ENCODE measurements at places on chromosomes 2 and 18.

DNA sequence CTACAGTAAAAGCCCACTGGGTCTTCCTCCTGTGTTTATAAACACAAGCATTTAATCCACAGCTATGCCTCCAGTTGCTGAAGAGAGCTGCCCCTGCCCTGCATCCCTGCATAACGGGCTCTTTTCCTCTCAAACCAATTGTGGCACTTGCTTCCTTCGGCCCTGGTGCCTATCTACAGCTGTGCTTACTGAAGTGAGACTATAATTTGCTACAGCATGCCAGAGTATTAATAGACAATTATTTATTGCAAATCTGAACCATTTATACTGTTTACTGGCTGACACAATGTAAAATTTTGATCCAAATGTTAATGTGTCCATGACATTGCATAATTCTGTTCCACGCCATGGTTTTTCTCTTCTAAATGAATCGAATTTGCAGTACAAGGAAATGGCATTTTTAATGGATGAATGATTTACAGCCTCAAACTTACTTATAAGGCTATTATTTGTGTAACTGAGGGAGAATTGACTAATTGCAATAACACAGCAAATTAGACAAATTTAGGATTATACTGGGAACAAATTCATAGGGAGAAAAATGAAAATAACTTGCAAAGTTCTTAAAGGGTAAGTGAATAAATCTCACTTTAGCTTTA lies 457.0 kb upstream of the HNRNPA3 start:
- no peak for DNase-seq

DNA sequence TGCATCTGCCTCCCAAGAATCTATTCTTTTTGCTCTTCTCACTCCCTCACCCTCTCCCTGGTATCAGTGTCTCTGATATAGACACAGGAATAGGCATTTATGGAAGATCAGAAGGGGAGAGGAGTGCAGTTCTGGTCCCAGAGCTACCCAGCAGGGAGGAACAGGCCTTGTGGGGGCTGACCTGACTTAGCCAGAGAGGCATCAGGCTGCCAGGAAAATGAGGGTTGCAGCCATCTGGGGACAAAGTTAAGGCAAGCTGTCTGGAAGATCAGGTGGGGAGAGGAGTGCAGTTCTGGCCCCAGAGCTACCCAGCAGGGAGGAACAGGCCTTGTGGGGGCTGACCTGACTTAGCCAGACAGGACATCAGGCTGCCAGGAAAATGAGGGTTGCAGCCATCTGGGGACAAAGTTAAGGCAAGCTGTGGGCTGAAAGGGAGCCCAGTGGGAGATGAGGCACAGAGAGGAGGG lies 69.9 kb upstream of the HK2 start:
- DNase-seq = no peak

GRCh38 chr2:102735416-102736109 lies 26.3 kb upstream of the TMEM182 start:
- DNase-seq = no peak

GRCh38 chr2:234629596-234629995 lies 132.7 kb upstream of the ARL4C start:
- DNase-seq = no peak

GRCh38 chr2:2620604-2621003 lies 289.5 kb upstream of the MYT1L start:
- no peak for DNase-seq

DNA sequence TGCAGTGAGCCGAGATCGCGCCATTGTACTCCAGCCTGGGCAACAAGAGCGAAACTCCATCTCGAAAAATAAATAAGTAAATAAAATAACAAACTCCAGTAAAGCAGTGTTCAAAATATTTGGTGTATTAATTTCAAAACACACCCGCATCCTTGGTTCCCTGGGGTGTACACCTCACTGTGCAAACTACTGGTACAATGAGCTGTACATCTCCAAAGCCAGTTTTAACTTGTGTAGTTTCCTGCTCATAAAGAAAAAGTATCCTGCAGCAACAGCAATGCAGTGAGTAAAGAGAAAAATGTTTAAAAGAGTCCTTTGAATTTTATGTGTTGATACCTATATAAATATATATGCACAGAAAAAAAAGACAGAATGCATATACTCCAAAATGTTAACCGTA lies 4.4 kb upstream of the NFE2L2 start:
- DNase-seq = no peak

DNA sequence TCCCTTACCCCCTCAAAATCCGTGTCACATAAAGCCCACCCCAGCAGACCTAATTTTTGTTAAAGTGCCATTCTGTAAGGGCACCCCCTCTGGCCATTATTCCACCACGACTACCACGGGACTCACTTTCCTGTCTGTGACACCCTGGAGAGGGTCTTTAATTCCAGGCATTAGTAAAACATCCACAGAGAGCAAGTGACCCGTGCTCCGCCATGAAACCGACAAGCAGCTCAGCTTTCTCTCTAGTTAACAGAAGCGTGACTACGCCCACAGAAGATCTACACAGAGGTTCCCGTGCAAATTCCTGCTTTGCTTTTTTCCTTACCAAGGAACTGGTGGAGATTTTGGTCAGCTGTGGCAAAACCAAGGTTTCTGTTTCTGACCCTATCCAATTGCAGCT lies 4.4 kb downstream of the SIGLEC15 start:
- DNase-seq = no peak

DNA sequence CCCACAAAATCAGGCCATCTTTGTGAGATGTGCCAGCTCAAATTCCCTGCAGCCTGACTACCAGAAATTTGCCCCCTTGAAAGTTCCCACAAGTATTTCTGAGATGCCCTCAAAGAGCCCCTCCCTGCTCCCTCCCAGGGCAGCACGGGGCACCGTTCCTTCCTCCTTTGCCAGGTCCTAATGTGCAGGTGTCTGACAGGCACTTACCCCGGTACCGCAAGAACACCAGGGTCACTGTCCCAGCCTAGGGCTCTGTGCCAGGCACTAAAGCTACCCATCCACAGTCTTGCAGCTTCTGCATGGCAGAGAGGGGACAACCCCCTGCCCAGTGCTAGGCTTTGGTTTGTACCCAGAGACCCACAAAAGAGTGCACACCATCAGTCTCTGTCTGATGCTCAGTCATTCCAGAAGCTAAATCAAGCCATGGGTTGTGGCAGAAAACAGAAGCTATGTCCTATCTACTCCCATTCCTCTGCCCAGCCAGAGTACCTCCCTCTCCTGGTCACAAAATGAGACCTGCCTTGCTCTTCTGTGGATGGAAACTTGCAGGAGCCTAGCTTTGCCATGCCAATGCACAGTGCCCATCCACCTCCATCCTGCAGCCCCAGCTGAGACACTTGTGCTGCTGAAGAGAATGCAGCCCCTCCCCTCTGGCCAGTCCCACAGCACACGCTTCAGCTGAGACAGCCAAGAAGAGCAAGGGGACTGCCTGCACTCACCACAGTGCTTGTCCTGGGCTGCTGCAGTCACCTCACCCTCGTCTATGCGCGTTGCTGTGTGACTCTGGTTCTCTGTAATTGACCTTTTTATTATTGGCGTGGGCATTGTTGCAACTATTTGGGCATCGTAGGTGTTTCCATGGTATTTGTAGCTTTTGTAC lies 48.7 kb downstream of the INPP5D start:
- no peak for DNase-seq

Data from NAMALWA (cell line).